Cerebellum (tissue), 4 donors: ENCODE measurements at places on chromosomes 6 and 20.

DNA sequence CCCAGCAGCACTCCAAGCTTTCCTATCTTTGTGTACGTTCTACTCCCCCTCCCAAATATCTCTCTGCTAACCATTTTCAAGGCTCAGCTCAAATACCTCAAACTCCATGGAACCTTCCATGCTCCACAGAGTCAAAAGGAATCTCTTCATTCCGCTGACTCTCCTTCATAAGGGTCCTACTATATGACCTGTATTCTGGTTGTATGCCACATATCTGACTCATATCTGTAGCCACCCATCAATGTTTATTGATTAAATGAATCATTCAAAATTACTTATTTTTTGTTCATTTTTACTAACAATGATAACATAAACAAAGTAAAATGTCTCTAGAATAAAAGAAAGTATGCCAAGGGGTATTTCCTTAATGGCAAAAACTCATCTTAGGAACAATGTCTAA, 123.2 kb downstream of the ARHGAP18 start:
- DNase-seq = no peak

GRCh38 chr20:33686100-33686983, at the start of gene E2F1:
Gene E2F1 (minus strand): TSS chr20:33686385. CDS start chr20:33686264, 121 bp downstream.
- peak; percentile 99 for DNase-seq

GRCh38 chr6:22546236-22546635, 23.1 kb upstream of the HDGFL1 start:
- DNase-seq = no peak

DNA sequence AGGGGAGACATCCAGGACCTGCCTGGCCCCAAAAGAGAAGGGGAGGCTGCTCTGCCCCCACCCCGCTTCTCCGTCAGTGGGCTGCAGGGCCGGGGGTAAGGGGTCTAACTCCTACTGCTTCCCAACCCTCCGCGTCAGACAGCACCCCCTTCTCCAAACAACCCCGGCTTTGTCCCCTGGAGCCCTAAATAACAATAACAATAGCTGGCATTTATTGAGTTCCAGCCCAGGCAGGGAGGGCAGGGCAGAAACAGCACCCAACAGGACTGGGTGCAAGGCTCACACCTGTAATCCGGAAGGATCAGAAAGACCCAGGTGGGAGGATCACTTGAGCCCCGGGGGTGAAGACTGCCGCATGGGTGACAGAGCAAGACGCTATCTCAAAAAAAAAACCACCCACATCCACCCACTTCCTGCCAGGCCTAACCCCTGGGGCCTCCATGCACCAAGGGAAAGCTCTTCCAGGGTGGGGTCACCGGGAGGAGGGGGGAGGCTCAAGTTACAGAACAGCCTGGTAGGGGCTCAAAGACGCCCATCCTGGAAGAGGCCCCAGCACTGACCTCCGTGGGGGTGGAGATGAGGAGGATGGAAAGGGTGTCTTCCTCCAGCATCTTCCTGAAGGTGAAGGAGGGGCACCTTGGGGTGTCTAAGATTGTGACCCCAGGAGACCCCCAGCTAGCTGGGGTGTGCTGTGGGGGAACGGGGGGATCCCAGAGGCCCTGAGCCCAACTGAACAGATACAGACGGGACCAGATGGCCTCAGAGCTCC, 1.3 kb upstream of the FNDC11 start:
- DNase-seq = no peak

DNA sequence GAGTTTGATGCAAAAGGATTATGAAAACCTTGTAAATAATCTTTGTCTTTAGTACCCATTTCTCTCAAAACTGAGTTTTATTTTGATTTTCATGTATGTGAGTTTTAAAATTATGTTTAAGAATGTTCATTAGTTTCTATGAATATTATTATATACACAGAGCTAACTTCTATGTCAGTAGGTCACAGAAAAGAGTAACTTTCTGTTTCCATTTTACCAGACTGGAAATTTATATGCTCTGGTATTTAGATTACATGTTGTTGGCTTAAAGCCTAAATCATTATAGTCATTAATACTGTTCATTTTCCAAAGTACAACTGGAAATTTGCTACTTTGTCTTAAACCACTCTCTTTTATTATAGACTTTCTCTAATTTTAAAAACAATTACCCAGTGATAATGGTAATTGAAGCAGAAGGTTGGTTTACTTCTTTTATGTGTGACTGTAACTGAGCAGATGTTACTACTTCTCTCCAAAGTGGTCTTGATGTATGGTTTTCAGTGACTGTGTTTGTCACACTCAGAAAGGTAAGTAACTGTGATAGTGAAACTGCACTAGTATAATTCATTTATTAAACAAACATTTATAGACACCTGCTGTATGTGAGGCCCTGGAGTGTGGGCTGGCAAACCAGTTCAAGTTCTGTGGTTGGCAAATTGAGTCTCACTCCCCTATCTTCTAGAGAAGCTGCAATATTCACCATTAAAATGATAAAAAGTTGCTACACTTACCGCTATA, 13.2 kb downstream of the CRYBG1 start:
- DNase-seq = no peak

- DNase-seq = no peak
These were observed 198.2 kb downstream of the ERMARD start for GRCh38 chr6:169949511-169950097.

DNA sequence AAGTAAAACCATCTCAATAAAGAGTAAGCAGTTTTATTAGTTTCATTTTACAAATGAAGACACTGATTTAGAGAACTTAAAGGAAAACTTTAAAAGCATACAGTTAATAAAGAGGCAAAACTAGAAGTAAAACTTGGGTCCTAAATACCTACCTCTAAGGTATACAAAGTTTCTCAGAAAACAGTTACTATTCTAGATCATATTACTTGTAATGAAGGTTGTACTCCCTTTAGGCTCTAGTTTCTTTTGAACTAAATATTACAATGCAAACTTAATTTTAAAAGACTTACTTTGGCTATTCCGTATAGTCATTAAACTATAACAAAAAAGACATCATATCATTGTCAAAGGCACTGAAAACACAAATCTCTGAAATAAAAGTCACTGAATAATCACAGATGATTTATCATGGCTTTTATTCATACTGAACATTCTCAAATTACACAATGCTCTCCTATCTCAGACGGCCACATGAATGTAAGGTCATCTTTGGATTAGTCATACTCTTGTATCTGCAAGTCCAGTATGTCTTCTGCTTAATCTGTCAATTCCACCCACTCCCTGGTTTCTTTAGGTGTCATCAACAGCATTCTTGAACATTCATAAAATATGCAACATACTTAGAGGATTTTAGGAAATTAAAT, 361.6 kb upstream of the RUNX2 start:
- no peak for DNase-seq

- DNase-seq = no peak
These were observed 30.8 kb downstream of the BPIFB1 start for GRCh38 chr20:33313686-33314314.

GRCh38 chr20:62777528-62777830, 18.8 kb upstream of the MRGBP start:
- DNase-seq = peak; percentile 84

GRCh38 chr20:58702859-58703648, 10.5 kb downstream of the NPEPL1 start:
- DNase-seq = no peak

DNA sequence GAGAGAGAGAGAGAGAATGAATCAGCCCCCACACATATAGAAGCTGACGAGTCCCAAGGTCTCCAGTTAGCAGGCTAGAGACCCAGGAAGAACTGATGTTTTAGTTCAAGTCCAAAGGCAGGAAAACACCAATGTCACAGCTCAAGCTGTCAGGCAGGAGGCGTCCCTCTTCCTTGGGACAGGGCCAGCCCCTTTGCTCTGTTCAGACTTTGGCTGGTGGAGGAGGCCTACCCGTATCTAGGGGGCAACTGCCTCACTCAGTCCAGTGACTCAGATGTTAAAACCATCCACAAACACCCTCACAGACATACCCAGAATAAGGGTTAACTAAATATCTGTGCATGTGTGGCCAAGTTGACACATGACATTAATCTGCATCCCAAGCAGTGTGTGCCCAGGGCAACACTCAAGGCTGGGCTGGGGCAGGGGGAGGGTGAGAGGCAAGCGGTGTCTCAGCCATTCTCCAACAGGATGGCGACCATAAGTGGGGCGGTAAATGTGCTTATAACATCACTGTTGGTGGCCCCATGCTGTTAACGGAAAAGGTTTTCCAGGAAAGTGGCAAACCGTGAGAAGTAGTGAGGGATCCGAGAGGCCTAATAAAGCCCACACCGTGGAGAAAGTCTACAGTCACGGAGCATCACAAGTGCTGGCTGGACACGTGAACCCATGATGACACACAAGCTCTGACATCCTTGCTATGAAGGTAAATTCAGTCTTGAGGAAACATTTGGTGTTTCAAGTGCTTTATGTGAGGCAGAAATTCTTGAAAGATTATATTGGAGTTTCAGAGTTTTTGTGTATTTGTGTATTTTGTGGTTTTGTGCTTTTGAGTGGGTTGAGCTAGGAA, 28.1 kb downstream of the RAMACL start:
- DNase-seq = no peak

GRCh38 chr6:154672086-154672485, 61.1 kb upstream of the SCAF8 start:
- no peak for DNase-seq

DNA sequence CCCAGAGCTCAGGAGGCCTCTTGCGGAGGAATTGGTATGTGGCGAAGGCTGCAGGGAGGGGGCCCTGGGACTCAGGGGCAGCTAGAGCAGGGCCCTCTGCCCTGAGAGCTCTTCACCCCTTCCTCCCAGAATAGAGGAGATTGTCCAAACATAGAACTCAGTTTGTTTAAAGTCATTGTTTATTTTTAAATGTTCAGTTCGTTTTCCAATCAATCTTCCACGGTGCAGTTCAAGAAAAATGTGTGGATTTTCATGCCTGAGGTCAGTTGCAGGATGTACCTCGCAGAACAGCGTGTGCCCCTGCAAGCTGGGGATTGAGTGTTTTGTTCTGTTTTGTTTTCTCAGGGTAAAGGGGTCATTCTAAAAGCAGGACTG, 37.2 kb downstream of the MGME1 start:
- no peak for DNase-seq

GRCh38 chr6:12958052-12958706, 241.6 kb downstream of the PHACTR1 start:
- DNase-seq = no peak
